ENCODE measurements at places on chromosomes 4 and X.
A peak's percentile ranks its signal among the peaks of the same experiment; 100 is the strongest.

GRCh38 chrX:39822133-39822748, 275.5 kb downstream of the BCOR start:
- no peak for DNase-seq

GRCh38 chr4:51884055-51884454, 41.1 kb downstream of the DCUN1D4 start:
- no peak for DNase-seq

DNA sequence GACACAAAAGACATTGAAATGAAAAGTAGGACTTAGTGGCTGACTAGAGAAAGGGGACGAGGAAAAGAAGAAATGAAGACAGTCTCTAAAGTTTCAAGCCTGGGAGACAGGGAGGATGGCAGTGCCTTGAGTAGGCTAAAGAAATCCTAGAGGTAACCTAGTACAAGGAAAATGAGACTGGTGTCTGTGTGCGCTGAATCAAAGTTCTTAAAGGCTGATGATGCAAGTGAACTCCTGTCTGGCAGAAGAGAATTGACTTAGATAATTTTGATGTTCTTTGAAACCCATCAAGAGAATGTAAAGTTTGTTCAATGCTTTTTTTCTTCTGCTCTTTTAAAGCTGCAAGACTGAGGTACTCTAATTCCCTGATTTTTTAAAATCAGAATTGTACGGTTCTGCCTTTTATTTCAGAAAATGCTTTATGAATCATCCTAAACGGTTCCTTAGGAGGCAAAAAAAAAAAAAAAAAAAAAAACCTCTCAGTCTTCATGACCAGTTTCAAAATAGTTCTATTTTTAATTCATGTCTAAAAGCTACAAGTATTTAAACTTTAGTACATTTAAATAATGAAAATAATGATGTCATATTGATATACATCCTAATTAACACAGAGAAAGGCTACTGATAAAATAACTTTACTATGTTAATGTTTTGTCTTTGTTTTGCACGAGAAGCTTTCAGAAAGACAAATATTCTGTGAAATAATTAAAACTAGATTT, 189.8 kb downstream of the PPP3CA start:
- no peak for DNase-seq

DNA sequence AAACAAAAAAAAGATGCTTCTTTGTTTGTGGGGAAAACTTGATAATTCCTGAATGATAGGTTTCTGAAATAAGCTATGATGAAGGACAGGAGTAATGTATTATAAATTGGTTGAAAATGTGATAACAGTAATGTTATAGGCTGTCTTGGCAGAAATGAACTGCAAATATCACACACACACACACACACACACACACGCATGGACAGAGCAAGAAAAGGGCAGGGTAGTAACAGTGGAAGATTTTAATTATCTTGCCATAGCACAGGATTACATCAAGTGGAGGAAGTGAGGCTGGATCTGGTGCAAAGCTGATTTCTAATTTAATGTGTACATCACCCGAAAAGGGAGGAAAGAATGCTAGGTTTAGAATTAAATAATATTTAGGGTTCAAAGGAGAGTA, 97.5 kb upstream of the CXXC4 start:
- no peak for DNase-seq

GRCh38 chrX:21725916-21726315, 32.0 kb downstream of the SMPX start:
- DNase-seq = no peak

- DNase-seq = no peak
Observed at GRCh38 chr4:62912531-62912930, 1496.7 kb downstream of the TECRL start.

DNA sequence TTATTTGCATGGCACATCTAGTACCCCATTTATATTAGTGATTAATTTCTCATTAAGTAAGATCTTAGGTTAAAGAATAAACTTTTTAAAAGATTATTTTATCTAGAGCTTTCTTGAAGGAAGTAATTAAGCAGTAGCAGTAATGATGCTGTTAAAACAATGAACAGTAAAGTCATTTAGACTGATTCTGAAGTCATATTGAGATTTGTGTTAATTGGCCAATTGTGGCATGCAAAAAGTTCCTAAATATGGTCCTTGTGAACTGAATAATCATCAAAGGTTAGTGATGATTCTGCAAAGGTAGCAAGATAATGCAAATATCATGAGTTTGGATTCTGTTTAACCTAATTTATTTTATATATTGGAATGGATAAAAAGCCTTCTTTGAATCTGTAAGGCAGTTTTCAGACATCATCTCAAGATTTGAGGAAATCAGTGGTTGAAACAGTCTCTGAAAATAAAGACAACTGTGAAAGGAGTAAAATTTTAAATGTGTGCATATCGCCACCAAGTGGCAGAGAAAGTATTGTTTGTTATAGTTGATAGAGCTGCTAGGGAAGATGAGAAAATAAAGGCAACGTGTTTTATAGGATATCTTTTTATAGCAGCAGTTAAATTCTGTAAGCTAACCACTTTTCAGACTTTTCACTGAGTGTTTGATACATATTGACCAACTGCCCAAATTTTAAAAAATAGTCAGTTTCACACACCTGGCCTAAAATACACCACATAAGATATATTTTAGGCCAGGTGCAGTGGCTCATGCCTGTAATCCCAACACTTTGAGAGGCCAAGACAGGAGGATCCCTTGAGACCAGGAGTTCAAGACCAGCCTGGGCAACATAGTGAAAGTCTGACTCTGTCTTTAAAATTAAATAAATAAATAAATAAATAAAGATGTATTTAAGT, 79.6 kb downstream of the CCKAR start:
- DNase-seq = peak; percentile 22

DNA sequence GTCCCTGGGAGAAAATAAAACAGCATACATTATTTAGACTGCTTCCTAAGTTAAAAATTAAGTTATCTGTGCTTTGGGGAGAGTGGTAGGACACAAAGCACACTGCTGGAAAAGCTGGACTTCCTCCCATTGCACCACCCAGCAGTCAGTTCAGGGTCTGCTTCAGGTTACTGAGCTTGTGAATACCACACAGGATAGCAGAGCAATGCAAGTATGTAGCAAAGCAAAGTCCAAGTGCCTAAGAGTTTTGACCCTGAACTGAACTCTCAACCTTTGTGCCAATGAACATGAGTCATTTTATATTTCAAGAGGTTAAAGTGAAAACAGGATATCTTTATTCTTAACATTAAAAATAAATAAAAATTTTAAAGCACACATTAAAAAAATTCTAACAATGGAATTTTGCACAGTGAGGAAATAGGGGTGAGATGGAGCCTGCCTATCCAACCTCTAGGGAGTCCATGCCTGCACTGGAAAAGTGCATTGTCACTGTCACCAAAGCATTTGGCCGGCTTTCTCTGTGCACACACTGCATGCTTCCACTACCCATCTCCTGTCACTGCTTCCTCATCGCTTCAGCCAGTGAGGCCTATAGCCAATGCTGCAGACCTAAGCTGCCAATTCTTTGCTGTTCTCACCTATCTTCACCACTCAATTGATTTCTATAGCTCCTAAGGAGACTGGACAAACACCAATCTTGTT, 50.9 kb downstream of the ABCG2 start:
- no peak for DNase-seq

GRCh38 chrX:129793604-129794191, 13.9 kb downstream of the SASH3 start:
- peak; percentile 83 for DNase-seq

- no peak for DNase-seq
Observed at GRCh38 chr4:87957061-87957460, 18.5 kb upstream of the SPP1 start.

DNA sequence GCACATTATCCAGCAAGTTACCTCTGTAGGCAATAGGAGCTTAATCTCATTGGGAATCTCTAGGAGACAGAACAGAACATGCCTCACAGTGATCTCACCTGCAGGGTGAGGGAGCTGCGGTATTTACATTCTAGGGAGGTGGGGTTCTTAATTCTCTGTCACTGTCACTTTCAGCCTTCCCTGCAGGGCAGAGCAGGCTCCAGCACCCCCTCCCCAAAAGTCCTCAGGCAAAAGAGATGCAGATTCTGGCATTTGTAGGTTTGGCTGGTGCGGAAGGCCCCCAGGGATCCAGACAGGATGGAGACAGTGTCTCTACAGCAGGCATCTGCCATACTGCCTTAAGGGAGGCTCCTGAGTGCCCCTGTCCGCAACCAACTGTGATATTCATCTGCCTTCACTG, 166.4 kb upstream of the ATP6AP2 start:
- no peak for DNase-seq

GRCh38 chr4:2946812-2947600, 16.2 kb downstream of the NOP14 start:
- DNase-seq = no peak

- no peak for DNase-seq
Observed at GRCh38 chr4:147984065-147984777, 252.3 kb downstream of the ARHGAP10 start.

DNA sequence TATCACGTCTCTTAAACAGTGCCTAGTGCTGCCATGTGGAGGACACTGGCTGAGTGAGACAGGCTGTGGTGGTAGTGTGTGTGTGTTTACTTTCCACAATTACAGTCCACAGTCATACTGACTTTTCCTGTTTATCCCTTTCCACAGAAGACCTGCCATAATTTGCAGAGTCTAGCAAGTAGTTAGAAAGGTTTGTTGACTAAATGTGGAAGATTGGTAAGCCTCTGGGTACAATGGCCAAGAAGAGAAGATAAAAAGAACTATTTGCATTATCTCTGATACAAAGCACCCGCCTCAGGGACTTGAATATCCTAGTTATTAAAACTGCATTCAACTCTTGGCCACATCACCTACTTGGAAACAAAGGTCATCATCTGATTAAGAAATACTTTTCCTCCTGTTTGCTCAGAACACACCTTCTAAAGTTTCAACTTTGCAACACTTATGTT, 89.1 kb downstream of the FAM13A start:
- no peak for DNase-seq
